Left lung (tissue), 14 donors: ENCODE measurements at places on chromosomes 1 and 21.
A peak's percentile ranks its signal among the peaks of the same experiment; 100 is the strongest.

- H3K36me3 ChIP-seq = no peaks in the 10 kb centered on the region
- no peak overlapping the region for H3K27ac ChIP-seq
- H3K4me1 ChIP-seq = no peaks in the 10 kb centered on the region
- no peaks in the 10 kb centered on the region for H3K27me3 ChIP-seq
- no peak overlapping the region for H3K4me3 ChIP-seq
Observed at GRCh38 chr1:89350298-89350697, 13.6 kb upstream of the GBP6 start.

DNA sequence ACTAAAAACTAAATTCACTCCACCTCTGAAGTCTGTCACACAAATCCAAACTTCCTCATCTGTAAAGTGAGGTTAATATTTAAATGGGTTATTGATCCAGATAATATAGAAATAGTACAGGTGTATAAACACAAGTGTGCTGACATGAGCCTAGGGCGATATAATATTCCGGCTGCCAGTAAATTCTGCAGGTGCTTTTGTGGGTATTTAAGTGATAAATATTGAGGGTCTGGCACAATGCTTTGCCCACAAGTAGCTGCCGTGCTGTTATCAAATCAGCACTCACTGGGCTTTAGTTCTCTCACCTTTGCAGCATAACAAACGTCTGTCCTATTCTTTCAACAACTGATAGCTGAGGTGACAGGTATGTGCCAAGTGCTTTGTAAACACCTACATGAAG, 7.6 kb downstream of the PABPC4 start:
- peaks cover 7% of the 10 kb centered on the region for H3K36me3 ChIP-seq

- DNase-seq = no peak
- no peaks in the 10 kb centered on the region for H3K36me3 ChIP-seq
- no peak overlapping the region for H3K27ac ChIP-seq
- no peaks in the 10 kb centered on the region for H3K4me1 ChIP-seq
Observed at GRCh38 chr21:14116080-14116481, 94.7 kb downstream of the LIPI start.

DNA sequence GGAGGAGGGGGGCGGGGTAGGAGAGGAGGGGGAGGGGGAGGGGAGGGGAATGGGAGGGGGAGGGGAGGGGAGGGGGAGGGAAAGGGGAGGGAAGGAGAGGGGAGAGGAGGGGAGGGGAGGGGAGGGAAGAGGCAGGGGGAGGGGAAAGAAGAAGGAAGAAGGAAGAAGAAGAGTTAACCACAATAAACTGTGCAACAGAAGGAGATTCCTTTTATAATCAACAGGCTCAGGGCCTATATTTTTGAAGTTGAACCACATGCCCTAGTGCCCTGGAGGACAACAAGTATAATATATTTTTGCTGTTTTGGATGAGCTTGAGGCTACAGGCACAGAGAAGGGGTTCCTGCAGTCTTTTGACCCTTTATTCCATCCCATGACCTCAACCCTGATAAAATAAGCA, 228.2 kb upstream of the IRF2BP2 start:
- H3K36me3 ChIP-seq = no peaks in the 10 kb centered on the region
- H3K4me3 ChIP-seq = no peak overlapping the region
- no peak overlapping the region for H3K27ac ChIP-seq
- no peak for DNase-seq
- no peaks in the 10 kb centered on the region for H3K27me3 ChIP-seq

GRCh38 chr21:25742900-25743299, 8.1 kb downstream of the GABPA start:
- no peak overlapping the region for H3K27ac ChIP-seq
- no peak for DNase-seq
- H3K27me3 ChIP-seq = no peaks in the 10 kb centered on the region
- H3K4me1 ChIP-seq = no peaks in the 10 kb centered on the region
- no peaks in the 10 kb centered on the region for H3K36me3 ChIP-seq
- no peak overlapping the region for H3K4me3 ChIP-seq

- no peaks in the 10 kb centered on the region for H3K4me1 ChIP-seq
- H3K27ac ChIP-seq = no peak overlapping the region
- H3K4me3 ChIP-seq = no peak overlapping the region
Observed at GRCh38 chr1:225004396-225004795, 74.9 kb downstream of the DNAH14 start.

DNA sequence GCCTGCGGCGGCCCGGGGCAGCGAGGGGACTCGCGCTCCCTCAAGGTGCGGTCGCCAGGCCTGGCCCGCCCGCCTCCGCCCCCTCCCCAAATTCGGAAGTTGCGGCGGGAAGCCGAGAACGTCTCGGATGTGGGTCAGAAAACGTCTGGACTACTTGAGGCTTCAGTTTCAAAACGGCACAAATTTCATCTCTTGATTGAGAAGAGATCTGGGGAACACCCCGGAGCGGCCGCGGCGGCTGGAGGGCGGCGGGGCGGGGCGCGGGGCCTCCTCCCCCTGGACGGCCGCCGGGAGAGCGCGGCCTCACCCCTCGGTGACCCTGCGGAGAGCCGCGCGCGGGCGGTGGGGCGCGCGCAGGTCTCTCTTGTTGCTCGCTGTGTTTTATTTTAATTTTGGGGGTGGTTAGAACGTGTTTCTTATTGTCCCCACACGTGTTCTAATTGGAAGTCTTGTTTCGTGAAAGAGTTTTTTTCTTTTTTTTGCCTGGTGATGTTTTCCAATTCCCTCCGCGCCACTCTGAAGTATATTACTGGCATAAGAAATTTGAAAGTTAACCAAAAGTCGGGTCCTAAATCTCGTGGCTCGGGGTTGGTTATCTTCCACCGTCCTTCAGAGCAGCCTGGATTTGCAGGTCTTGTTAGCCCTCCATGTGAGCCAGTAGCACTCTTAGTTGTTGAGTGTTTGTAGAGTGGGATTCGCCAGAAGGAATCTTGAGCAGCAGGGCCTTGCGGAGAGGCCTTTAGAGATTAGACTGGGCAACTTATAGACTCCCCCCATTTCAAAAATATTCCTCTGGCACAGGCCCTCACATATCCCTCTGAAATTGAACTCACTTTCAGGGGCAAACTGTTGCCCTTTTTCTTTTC, 749 bp downstream of the PCBP3 start:
- DNase-seq = no peak
- peaks cover 30% of the 10 kb centered on the region for H3K4me1 ChIP-seq
- H3K27me3 ChIP-seq = peaks cover 70% of the 10 kb centered on the region
- no peak overlapping the region for H3K27ac ChIP-seq
- peak overlapping the region; percentile 28 for H3K4me3 ChIP-seq

DNA sequence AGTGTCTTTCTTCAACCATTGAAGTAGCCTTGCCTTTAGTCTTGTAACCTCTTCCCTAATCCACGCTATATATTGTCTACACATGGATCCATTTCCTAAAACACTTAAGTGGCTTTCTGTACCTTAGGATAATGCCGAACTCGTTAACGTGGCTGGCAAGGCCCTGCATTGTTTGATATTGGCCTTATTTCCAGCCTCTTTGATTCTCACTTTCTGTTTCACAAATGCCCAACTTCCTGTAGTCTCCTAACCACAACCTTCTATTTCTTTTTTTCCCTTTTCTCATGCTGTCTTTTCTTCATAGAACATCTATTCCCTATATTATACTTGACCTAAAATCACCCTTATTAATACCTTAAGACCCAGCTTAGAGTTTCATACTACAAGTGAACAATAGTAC, 536.0 kb downstream of the LMO4 start:
- no peaks in the 10 kb centered on the region for H3K4me1 ChIP-seq
- H3K27ac ChIP-seq = no peak overlapping the region
- DNase-seq = no peak
- H3K27me3 ChIP-seq = no peaks in the 10 kb centered on the region
- H3K36me3 ChIP-seq = no peaks in the 10 kb centered on the region
- no peak overlapping the region for H3K4me3 ChIP-seq

DNA sequence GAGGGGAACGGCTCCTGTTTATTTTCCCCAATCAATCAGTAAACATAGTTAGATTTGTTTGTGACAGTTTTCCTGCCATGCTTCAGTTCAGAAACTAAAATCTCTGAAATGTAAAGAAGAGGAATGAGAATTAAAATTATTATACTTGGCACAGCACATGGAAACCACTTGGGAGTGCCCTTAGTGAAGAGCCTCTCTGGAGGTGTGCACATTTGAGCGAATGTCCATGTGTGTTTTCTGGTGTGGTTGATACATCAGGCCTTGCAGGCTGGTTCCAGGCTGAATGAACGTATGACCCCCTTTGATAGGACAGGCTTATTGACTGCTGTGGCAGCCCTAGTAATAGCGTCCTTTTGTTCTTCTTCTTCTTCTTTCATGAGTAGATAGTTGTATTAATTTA, 27.1 kb downstream of the C4BPA start:
- H3K4me3 ChIP-seq = no peak overlapping the region
- H3K27ac ChIP-seq = no peak overlapping the region
- DNase-seq = no peak
- peaks cover 11% of the 10 kb centered on the region for H3K4me1 ChIP-seq

DNA sequence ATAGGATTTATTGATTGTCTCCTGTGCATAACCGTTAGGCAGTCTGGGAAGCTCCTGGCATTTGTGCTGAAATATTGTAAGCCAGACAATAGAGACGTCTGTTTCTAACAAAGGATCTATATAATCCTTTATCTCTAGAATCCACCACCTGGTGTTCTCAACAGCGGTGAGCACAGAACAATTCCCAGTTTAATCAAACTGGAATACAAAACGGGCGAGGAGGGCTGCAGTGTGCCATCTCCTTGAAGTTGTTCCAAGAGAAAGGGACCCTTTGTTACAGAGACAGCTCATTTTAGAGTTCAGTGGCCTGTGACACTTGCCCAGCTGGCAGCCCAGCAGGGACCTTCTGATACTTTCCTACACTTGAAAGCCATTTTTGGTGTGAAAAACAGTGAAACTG, 162.8 kb upstream of the IVNS1ABP start:
- no peaks in the 10 kb centered on the region for H3K27me3 ChIP-seq
- peaks cover 19% of the 10 kb centered on the region for H3K4me1 ChIP-seq
- no peak for DNase-seq
- no peak overlapping the region for H3K27ac ChIP-seq
- no peak overlapping the region for H3K4me3 ChIP-seq

DNA sequence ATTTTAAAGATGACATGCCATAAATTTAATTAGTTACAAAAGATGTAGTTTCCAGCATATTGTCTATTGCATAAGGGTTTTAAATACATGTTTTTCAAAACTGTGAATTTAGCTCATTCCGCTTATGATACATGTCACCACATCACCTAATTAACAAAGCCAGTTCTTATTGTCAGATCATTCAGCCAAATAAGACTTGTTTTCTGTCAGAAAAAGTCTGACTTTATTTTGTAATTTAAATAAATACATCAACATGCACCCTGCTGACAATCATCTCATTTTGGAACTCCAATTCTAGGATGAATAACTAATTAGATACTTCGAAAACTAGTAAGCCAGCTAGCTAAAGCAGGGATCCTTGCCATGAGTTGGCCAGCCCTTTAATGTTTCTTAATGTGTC, 110.9 kb upstream of the APP start:
- H3K4me1 ChIP-seq = no peaks in the 10 kb centered on the region
- H3K27me3 ChIP-seq = no peaks in the 10 kb centered on the region
- H3K4me3 ChIP-seq = no peak overlapping the region
- no peak overlapping the region for H3K27ac ChIP-seq
- DNase-seq = no peak

DNA sequence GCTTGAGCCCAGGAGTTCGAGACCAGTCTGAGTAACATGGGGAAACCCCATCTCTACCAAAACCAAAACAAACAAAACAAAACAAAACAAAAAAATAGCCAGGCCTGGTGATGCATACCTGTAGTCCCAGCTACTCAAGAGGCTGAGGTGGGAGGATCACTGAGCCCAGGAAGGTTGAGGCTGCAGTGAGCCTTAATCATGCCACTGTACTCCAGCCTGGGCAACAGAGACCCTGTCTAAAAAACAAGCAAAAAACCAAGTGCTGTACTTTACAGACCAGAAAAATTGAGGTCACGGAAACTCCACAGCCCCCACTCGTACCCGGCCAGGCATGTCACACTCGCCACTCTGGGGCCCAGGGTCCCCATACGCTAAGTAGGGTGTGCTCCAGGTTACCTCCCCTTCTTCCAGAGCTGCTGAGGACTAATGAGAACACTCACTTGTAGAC, 22.9 kb downstream of the ATP2B4 start:
- no peaks in the 10 kb centered on the region for H3K27me3 ChIP-seq
- peaks cover 73% of the 10 kb centered on the region for H3K4me1 ChIP-seq
- no peak overlapping the region for H3K27ac ChIP-seq
- H3K4me3 ChIP-seq = no peak overlapping the region
- DNase-seq = no peak

GRCh38 chr1:193066606-193067005, 7.2 kb downstream of the RO60 start:
- DNase-seq = no peak
- H3K27me3 ChIP-seq = no peaks in the 10 kb centered on the region
- H3K4me1 ChIP-seq = no peaks in the 10 kb centered on the region
- no peak overlapping the region for H3K4me3 ChIP-seq
- H3K36me3 ChIP-seq = no peaks in the 10 kb centered on the region

DNA sequence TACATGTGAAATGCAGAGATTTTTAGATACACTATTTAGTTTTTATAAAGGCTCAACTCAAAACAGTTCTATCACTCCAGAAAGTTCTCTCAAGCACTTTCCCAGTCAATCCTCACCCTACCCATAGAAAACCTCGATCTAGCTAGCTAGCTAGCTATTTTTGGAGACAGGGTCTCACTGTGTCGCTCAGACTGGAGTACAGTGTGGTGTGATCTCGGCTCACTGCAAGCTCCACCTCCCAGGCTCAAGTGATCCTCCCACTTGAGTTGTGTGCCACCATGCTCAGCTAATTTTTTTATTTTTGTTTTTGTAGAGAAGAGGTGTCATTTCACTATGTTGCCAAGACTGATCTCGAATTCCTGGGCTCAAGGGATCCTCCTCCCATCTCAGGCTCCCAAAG, 236.9 kb downstream of the RERE start:
- no peaks in the 10 kb centered on the region for H3K36me3 ChIP-seq
- H3K4me1 ChIP-seq = no peaks in the 10 kb centered on the region
- no peaks in the 10 kb centered on the region for H3K27me3 ChIP-seq
- no peak overlapping the region for H3K27ac ChIP-seq

- DNase-seq = no peak
- H3K27ac ChIP-seq = peak overlapping the region; percentile 98
- peaks cover 31% of the 10 kb centered on the region for H3K4me1 ChIP-seq
- peak overlapping the region; percentile 74 for H3K4me3 ChIP-seq
- no peaks in the 10 kb centered on the region for H3K36me3 ChIP-seq
Observed at GRCh38 chr1:154935749-154936554, 567 bp downstream of the PMVK start.

GRCh38 chr1:21671915-21672314, 2.8 kb upstream of the RAP1GAP start:
- no peak overlapping the region for H3K4me3 ChIP-seq
- peaks cover 35% of the 10 kb centered on the region for H3K4me1 ChIP-seq
- no peak for DNase-seq
- peaks cover 17% of the 10 kb centered on the region for H3K27me3 ChIP-seq
- no peak overlapping the region for H3K27ac ChIP-seq

- H3K4me1 ChIP-seq = no peaks in the 10 kb centered on the region
- no peak overlapping the region for H3K4me3 ChIP-seq
- no peaks in the 10 kb centered on the region for H3K36me3 ChIP-seq
- H3K27ac ChIP-seq = no peak overlapping the region
- H3K27me3 ChIP-seq = no peaks in the 10 kb centered on the region
Observed at GRCh38 chr21:30014886-30015285, 75.1 kb upstream of the GRIK1 start.
